Left ventricle myocardium inferior (tissue), 1 donor: ENCODE measurements at places on chromosomes 3 and 15.

DNA sequence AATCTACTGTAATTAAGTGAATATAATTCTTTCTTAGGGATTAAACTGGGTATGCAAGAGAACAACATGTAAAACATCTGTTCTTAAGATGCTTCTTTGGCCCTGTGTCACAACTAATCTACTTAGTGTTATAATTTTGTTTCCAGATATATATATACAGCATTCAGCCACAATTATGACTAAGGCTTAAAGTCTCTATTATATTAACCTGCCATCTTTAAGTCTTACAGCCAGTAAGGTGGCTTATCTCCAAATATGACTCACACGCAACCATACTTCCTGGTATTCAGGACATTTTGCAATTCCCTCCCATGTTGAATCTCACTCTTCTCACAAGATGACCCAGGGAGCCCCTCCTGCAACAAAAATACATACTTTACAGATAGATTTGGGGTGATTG is 6.6 kb upstream of the KBTBD8 start:
- H3K4me1 ChIP-seq, result no peaks in the 10 kb centered on the region
- H3K4me3 ChIP-seq, result no peak overlapping the region
- no peak overlapping the region for H3K27ac ChIP-seq
- no peaks in the 10 kb centered on the region for H3K36me3 ChIP-seq

DNA sequence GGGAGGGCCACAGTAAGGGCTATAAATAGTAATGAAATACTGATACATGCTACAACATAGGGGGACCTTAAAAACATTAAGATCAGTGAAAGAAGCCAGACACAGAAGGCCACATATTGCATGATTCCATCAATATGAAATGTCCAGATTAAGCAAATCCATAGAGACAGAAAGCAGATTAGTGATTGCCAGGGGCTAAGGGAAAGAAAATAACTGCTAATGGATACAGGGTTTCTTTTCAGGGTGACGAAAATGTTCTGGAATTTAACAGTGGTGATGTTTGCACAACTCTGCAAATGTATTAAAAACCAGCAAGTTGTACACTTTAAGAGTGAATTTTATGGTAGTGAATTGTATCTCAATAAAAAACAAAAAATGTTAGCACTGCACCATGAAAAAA is 37.0 kb downstream of the PIK3R4 start:
- H3K27ac ChIP-seq, result peak overlapping the region; percentile 39
- peaks cover 35% of the 10 kb centered on the region for H3K36me3 ChIP-seq
- H3K4me1 ChIP-seq, result peaks cover 9% of the 10 kb centered on the region

GRCh38 chr15:65258375-65259262 is 28.1 kb downstream of the PARP16 start:
- peaks cover 8% of the 10 kb centered on the region for H3K4me1 ChIP-seq
- DNase-seq, result no peak
- no peak overlapping the region for H3K4me3 ChIP-seq
- H3K27me3 ChIP-seq, result no peaks in the 10 kb centered on the region
- H3K27ac ChIP-seq, result peak overlapping the region; percentile 66

DNA sequence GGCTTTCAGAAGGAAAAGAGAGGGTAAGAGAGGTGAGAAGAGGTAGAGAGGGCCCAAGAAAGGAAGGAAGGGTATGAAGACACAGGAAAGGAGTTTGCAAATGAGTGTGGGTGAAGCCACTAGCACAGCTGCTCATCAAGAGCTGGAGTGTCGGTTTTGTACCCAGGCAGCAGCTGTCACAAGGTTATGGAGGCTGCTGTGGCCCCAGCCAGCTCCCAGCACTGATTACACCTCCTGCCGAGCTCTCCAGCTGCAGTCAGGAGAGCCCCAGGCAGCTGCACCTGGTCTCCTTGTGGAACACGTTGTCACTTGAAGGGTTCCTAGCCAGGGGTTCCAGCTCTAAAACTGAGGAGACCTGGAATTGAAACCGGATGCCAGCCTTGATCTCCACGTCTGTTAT is 60.4 kb upstream of the CHD2 start:
- no peak for DNase-seq
- H3K27ac ChIP-seq, result no peak overlapping the region
- peaks cover 1% of the 10 kb centered on the region for H3K4me1 ChIP-seq
- no peaks in the 10 kb centered on the region for H3K36me3 ChIP-seq

GRCh38 chr3:30040126-30040525 is 566.3 kb upstream of the TGFBR2 start:
- no peaks in the 10 kb centered on the region for H3K36me3 ChIP-seq
- H3K4me3 ChIP-seq, result no peak overlapping the region
- H3K27ac ChIP-seq, result no peak overlapping the region
- DNase-seq, result no peak

DNA sequence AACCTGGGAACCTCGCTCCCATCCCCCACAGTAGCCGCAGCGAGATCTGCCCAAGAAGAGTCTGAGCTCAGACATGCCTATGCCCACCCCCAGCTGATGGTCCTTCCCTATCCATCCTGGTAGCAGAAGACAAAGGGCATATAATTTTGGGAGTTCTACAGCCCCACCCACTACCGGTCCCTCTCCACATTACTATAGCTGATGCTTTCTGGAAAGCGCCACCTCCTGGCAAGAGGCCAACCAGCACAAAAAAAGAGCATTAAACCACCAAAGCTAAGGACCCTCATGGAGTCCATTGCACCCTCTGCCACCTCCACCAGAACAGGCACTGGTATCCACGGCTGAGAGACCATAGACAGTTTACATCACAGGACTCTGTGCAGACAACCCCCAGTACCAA is 168.4 kb downstream of the MEGF11 start:
- H3K4me1 ChIP-seq, result peaks cover 20% of the 10 kb centered on the region
- no peak for DNase-seq
- H3K4me3 ChIP-seq, result no peak overlapping the region
- no peaks in the 10 kb centered on the region for H3K36me3 ChIP-seq

DNA sequence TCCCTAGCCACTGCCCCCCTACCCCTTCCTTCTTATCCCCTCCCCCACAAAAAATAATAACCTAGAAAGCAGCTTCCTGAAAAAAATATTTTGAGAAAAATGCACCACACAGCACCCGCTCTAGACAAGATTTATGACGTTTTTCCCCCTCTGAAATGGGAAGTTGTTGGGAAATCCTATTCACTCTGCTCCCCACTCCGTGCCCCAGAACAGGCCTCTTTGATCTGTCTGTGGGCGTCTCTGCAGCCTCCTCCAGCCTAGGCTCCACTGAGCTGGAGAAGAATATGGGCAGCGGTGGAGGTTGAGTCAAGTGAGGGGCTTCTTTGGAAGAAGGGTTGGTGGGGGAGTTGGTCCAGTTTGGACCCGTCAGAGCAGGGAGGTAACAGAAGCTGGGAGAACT is 28.5 kb upstream of the POLG start:
- no peak for DNase-seq
- no peaks in the 10 kb centered on the region for H3K36me3 ChIP-seq
- H3K27me3 ChIP-seq, result peaks cover 100% of the 10 kb centered on the region
